Activated CD8-positive, alpha-beta memory T cell treated with anti-CD3 and anti-CD28 coated beads for 36 hours (primary cell): ENCODE measurements at places on chromosomes 4 and X. TPM values are rescaled to one million over a fixed set of nuclear protein-coding genes. Genes with fewer than 3 reads are reported as not detected.

NXF3 gene
- total RNA-seq, result not detected

NALF2 gene
- 0.31 TPM for total RNA-seq

NOX1 gene
- not detected for total RNA-seq

AFM gene
- not detected for total RNA-seq

NR3C2 gene
- total RNA-seq, result 3.1 TPM

GPRASP2 gene
- total RNA-seq, result 0.52 TPM

SLC6A14 gene
- total RNA-seq, result not detected

TKTL1 gene
- 0.19 TPM for total RNA-seq

CXCL5 gene
- total RNA-seq, result not detected

PGAM4 gene
- 1.5 TPM for total RNA-seq

NXF2 gene
- not detected for total RNA-seq

SULT1E1 gene
- total RNA-seq, result not detected

UGT2A1 gene
- not detected for total RNA-seq

LRAT gene
- total RNA-seq, result not detected

CSN1S1 gene
- not detected for total RNA-seq

GPC4 gene
- not detected for total RNA-seq

F8 gene
- total RNA-seq, result 10.1 TPM

GLOD5 gene
- total RNA-seq, result not detected

PAGE5 gene
- total RNA-seq, result 1.7 TPM

P2RY4 gene
- not detected for total RNA-seq

INPP4B gene
- 44.0 TPM for total RNA-seq

CT45A1 gene
- not detected for total RNA-seq
